ENCODE measurements at places on chromosomes 16 and 17.

DNA sequence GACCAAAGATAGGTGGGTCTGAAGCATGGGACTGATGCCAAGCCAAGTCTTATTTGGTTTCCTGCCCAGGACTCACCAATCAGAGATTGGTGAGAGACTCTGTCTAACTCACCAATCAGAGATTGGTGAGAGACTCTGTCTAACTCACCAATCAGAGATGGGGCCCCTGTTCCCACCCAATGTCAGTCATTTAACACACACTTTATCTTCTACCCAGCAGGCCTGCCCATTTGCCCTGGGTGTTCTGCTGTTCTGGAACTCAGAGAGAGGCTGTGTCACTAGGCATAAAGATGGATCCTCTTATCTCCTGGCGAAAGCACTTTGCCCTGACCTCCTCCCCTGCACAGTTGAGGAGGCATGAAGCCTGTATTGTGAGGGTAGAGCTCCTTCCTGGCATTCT, 5.4 kb upstream of the RHOT1 start:
- no peak for DNase-seq

DNA sequence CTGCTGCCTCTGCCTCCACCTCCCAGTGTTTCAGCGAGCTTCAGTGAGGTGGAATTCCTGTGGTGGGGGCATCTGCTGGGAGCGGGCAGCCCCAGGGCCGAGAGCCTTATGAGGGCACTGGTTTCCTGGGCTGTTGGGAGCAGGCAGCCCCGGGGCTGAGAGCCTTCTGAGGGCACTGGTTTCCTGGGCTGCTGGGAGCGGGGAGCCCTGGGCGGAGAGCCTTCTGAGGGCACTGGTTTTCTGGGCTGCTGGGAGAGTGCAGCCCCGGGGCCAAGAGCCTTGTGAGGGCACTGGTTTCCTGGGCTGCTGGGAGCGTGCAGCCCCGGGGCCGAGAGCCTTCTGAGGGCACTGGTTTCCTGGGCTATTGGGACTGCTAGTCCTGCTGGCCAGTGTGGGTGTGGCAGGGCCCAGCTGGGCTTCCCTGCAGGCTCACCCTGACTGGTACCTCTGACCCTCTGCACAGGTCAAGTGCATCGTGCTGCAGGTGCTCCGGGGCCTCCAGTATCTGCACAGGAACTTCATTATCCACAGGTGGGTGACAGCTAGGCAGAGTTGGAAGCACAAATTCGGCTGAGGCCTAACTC, 5.6 kb downstream of the CDK10 start:
- DNase-seq: no peak

DNA sequence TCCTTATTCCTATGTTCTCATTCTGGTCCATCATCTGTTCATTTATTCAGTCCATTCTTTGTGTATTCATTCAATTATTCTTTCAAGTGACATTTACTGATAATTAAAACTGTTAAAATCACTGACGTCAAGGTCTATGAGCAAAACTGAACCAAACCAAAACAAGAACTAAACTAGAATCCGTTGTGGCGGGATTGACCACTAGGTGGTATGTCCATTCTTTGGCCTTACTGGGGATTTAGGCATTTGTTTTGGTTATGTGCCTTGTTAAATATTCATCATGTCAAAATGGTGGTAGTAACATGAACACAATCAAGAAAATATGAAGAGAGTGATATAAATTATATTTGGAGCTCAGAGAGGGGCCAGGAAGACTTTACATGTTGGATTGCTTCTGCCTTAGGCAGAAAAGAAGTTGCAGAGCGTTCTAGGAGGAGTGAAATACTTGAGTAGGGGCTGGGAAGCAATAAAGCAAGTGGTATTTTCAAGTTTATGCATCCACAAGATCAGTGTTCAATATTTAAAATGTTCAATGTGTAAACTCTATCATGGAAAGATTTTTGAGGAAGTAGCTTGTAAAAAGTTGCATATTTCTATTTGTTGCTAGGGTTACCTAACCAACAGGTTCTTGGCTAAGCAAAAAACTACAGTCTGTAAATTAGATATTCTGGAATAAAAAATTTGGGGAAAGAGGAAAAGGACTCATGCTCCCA, 129.0 kb downstream of the CDH13 start:
- DNase-seq: no peak

DNA sequence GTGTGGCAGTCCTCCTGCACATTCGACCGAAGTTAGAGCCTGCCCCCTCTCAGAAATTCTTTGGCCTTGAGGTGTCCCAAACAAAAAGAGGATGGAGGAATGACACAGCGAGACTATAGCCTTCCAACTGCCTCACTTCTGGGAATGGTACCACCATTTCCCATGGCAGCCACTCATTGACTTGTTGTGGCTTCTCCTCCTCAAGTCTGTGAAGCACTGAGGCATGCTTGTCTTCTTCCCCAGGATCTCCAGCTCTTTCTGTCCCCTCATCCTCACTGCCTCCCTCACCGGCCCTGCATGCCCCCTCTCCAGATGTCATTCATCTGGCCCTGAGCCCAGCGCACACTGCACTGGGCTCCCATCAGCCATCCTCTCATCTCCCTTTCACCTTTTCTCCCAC, 43.7 kb upstream of the DNAH9 start:
- no peak for DNase-seq

GRCh38 chr17:55292094-55292493, 27.3 kb downstream of the HLF start:
- no peak for DNase-seq

DNA sequence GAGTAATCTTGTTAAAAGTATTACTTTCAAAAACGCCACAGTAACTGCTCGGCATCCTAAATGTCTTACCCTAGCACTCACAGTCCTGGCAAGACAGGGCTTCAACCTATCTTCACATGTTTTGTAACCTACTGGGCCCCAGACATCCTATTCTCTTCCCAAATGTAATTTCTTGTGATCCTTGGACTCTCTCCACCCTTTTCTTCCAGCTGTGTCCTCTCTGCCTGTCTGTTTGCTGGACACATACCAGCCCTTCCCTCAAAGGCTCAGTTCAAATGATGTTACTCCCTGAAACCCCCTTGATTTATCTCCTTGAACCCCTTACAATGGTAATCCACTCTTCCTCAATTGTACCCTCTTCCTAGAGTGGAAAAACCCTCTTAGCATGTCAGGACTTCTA, 60.1 kb upstream of the CNEP1R1 start:
- no peak for DNase-seq

DNA sequence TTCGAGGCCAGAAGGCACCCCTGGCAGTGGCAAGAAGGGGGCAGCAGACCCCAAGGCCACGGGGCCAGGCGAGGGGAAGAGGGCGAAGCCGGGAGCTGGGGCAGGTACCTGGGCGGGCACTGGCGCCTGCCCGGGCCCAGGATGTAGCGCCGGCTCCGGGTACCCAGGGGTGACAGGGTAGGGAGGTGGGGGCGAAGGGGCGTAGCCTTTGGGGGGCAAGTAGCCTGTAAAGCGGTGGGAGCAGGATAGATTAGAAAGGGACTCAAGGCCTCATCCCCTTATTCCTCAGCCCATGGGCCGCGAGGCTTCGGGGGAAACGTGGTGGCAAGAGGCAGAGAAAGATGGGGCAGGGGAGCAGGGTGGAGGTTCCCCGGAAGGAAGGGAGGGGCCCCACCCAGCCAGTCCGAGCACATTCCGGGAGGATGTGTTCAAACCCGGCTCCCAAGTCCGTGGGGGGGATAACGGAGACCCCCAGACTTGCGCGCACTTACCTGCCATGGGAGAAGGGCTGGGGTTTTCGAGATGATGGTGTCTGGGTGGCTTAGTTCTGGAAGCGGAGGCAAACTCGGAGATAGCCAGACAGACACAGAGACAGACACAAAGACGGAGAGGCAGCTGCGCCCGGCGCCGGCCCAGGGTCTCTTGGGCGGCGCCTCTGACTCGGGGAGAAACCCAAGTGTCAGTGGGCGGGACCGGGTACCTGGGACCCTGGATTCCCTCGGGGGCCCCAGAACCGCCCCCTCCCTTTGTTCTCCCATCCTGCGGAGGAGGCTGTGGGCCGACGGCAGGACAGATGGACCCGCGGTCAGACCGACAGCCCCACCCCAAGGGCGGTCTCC, 493 bp downstream of the PLSCR3 start:
- DNase-seq: no peak

GRCh38 chr16:77790009-77790372, 1.6 kb downstream of the VAT1L start:
- DNase-seq: no peak

DNA sequence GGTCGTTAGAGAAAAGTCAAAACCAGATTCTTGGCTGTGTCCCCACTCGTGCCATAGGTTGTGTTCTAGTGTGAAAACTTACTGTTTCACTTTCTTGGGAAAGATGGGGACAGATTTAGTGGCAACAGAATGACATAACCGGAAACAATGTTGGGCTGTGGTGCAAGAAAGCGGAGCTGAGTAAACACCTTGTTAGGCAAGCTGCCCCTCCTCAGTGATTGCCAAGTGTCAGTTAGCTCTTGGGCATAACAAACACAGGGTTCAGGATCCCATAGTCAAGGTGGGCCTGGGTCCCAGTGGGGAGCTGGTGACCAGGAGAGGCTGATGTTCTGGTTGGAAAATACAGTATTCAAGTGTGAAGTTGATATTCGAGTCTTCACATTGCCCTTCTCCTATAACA, 15.4 kb downstream of the UBN1 start:
- DNase-seq: no peak

DNA sequence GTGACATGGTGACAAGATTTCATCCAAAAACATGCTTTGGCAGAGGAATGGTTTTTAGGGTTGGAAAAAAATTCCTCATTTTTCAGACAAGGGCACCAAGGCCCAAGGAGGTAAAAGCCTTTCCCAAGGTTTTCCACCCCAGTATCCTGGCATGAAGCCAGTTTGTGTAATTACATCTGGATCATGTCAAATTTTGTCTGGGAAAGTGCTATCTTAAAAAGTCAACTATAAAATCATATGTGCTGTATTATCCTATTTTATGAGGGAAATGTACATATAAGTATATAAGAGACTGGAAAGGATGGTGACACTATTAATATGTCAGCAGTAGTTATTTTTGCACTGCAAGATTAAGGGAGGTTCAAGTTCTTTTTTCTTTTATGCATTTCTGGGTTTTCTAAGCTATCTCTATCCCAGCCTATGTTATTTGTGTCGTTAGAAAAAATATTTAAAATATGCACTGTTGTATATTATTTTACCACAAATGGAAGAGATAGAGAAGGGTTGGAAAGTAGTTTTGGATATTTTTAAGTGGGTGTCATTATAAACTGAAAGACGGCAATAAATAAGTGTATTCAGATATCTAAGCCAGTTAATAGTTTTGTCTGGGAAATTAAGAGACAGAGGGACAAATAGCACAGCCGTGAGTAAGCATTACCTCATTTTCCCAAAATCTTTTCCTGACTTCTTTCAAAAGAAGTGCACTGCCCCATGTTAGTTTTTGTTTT, 13.5 kb upstream of the FBXO47 start:
- DNase-seq: no peak
